Foreskin keratinocyte (primary cell): ENCODE measurements at places on chromosomes 11 and 22.

- DNase-seq = no peak
These were observed 117.2 kb downstream of the GGTLC2 start for GRCh38 chr22:22761606-22761962.

DNA sequence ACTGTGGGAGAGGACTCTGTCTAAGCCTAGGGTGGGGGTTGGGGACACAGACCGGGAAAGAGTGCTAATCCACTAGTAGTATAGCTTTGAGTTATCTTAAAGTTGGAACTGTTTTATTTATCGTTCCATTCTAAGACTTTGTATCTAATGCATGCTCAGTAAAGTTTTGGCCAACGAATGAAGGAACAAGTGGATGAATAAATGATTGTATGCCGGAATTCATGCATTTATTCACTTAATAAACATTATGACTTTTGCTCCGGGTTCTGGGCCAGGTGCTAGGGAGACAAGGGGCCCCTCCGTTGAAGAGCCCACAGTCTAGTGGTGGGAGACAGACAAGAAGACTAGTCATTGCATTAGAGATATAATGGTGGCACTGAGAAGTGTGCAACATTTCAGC is 645 bp downstream of the RNF121 start:
- no peak for DNase-seq

- DNase-seq = peak; percentile 73
These were observed 8.9 kb downstream of the TTC17 start for GRCh38 chr11:43367382-43368178.

DNA sequence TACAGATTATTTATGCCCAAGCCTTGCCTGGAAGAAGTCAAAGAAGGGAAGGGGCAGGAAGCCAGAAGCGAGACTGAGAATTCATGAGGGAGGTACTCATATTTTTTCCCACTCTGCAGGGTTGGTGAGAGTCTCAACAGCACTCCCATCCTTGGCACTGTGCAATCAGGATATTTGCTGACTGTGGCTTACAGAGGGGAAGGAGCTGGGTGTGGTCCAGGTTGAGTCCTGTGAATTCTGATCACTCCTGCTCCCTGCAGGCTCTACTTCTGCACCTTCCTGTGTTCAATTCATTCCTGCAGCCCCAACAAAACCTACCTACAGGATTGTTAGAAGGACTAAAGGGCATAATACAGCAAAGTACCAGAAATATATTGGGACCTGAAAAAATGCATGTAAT is 530.5 kb downstream of the INSC start:
- no peak for DNase-seq

DNA sequence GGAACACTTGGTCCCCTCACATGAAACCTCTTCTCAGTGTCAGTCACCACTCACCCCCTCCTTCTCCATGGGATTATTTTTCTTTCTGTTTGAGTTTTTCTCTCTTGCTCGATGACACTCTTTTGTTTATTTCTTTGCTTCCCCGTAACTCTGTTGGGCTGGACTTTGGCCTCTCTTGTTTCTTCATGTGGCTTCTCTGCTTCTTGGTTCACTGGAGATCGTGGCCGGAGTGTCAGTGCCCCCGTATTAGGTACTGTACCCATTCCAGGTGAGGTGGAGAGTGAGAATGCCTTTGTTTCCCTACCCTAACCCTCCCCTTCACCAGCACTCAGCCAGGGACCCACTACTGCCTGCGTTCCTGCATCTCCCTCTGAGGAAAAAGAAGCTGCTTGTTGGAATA is 32.5 kb downstream of the CYB5R2 start:
- DNase-seq = no peak

DNA sequence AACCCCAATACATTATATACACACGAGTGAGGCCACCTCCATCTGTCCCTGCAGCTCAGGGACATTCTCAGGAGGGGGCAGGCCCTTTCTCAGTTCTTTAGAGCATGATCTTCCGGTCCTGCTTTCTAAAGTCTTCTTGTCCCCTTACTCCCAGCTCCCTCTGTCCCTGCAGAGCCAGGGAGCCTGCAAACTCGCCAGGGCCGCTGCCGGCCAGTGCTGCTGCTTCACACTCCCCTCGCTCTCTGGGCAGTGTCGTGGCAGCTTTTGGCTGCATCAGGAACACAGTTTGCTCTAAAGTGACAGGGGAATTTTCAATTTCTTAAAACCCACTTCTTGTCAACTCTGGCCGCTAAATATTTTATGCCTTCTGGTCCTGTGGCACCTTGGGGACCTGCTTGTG is 130.1 kb upstream of the NARS2 start:
- no peak for DNase-seq

DNA sequence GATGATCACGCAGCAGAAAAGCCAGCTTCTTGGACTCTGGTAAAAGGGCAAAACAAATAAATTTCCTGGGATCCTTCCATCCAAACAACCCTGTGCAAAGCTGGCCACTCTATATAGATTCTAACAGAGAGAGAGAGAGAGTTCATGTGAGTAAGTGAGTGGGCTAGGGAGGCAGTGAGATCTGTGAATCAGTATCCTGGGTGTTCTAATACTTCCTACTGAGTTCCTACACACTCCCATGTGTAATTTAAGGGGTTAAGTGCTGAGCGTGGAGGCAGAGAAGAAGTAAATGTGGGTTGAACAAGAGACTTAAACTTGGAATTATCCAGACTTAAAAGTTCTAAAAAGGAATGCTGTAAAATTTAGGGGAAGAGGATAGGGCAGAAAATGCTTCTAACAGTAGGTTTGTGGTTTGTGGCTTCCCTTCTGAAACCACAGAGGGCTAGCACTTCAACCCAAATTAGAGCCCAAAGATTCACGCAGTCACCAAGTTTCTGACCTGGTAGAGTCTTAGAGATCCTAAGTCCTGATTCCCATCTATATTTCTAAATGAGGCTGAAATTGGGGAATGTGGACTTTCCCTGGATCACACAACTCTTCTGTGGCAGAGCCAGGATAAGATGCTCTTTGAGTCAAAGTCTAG is 413.9 kb downstream of the TENM4 start:
- no peak for DNase-seq

GRCh38 chr11:83311701-83312100 is 25.5 kb upstream of the CCDC90B start:
- DNase-seq = no peak

DNA sequence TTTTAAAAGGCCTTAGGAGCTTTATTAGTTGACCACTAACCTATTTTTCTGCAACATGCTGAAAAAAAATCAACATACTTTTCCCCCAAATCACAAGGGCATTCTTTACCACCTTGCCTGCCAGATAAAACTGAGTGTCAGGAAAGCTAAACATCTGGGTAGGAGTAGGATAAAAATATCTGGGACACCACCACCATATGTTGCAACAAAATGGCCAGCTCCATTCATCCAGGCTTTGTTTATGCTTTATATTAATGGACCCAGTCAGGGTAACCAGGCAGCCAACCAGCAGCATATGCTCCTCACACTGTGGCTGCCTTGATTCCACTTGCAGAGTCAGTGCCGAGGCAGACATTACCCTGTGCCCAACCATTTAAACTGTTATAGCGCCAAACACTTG is 1024.5 kb downstream of the LRRC4C start:
- no peak for DNase-seq

- no peak for DNase-seq
These were observed 9.6 kb downstream of the ABCG4 start for GRCh38 chr11:119158467-119158866.

DNA sequence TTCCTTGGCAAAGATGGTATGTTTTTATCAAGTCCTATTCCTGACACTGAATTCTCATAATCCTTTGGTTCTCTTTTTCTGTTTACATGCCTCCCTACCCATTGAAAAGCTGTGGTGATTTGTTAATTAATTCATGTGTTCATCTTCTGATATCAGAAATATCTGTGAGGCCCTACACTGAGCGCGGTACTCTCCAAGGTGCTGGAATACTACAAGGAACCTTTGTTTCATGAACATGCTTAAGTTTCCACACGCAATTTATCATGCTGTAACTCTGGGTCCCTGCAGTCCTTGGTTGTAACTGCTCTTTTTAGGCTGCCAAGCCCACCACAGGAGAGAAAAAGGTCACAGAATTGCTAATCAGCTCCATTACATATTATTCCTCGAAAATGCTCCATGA is 331.8 kb downstream of the FAT3 start:
- no peak for DNase-seq

- no peak for DNase-seq
These were observed 778 bp downstream of the KDELR3 start for GRCh38 chr22:38468443-38469305.

DNA sequence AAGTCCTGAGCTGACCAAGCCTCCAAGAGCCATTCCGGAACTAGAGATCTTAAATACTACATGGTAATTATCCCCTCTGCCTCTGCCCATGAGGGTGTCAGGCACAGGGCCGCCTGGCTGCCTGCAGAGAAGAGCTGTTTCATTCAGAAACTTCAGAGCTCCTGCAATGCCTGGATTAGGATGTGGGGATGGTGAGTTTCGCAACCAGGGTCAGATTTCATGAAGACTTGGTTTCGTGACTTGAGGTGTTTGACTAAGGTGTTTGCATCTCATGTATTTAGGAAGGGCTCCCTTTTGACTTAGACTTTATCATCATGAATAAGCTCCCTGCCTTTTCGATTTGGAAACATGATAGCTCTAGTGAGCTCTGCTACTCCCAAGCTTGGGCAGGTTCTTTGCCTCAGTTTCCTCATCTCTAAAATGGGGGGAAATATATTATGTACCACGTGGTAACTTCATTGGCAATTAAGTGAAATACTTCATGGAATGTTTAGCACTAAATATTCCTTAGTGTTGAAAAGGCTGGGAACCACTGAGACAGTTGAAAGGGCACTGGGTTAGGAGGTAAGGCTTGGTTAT is 9.1 kb downstream of the TIMP3 start:
- peak; percentile 37 for DNase-seq

DNA sequence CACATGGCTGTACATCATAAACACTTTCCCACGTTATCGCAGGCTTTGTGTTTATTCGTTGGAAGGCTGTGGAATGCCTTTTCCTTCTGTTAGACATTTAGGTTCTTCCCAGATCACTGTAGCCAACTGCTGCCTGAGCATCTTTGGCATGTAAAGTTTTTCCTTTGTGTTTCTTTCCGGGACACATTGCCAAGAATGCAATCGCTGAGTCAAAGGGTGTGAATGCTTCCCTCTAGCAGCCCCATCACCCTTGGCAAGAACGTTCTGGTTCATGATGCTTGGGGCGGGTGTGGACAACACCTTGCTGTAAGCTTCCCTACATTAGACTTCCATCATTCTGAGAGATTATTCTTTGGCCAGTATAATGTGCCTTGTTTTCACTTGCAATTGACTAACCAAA is 136.2 kb downstream of the OSBP2 start:
- DNase-seq = peak; percentile 99

DNA sequence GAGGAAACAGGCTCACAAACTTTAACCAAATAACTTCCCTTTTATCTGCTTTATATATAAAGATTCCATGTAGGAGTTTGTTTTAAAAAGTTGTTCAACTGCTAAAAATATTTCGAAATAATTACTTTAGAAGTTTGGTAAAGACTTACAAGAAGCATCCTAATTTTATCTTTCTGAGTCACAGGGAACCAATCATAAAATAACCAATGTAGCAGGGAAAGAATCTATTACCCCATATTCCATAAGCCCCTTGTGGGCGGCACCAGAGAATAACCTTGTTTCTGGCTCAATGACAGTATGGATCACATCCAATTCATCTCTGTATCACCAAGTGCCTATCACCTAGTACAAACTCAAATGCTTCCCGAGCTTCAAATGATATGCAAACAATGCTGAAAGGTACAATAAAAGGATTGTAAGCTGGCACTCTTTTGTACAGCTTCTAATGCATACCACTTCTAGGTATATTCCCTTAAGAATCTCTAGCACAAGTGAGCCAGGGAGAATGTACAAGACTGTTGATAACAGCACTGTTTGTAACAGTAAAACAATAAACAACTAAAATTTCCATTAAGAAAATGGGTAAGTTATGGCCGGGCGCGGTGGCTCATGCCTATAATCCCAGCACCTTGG is 158.4 kb downstream of the ATG16L2 start:
- DNase-seq = no peak

- DNase-seq = no peak
These were observed 17.0 kb downstream of the HMGXB4 start for GRCh38 chr22:35274154-35274871.

- DNase-seq = no peak
These were observed 38.8 kb upstream of the CAPRIN1 start for GRCh38 chr11:34012734-34013133.

DNA sequence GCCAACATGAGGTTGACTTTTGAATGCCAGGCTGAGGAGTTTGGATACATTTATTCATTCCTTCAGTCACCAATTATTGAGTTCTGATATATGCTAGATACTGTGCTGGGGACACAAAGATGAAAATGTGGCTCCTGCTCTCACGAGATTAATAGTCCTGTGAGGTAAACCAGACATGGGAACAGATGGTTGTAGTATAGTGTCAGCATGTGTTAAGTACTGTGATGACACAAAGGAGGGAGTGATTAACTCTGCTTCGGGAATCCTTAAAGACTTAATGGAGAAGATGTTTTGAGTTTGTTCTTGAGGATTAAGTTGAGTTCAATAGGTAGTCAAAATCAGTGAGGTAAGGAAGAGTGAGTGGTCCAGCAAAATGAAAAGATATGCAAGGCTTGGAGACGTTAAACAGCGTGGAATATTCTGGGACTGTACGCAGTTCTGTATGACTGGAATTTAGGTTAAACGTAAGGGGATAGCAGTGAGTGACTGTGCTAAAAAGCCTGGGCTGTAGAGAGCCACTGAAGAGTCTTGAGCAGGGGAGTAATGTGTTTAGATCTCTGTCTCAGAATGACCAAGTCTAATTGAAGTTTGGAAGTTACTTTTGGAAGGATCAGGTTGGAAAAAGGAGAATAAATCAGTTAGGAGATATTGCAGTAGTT is 11.8 kb downstream of the RNF121 start:
- no peak for DNase-seq

DNA sequence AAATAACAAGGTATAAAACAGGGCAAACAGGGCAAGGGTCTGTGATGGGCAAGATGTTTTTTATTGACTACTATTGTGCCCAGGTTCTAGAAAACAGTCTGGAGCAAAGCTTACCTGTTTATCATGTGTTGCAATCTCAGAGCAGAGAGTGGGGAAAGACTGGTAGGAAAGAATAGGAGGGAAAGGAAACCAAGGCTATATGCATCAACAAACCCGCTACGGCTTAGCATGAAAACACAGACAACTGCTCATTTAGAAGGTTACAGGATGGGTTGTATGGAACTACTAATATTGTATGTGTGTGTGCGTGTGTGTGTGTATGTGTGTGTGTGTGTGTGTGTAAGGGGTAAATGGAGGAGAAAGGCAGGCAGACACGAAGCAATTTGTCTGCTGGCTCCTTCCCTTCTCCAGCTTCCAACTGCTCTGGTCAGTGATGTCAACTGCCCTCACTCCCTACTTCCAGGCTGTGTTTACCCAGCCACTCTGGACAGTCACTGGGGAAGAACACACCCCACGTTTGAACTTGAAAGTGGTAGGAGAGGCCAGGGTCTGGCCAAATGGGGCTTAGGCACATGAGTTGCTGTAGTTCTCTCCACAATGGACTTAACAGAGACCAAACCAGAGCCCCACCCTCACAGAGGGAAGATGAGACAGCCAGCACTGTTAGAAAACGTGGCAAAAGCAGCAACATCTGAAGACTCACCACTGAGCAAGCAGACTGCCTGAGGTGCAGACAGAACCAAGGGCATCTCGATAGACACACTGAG is 47.0 kb downstream of the GAB2 start:
- DNase-seq = no peak
